ENCODE measurements at places on chromosomes 7 and 10.

- no peak for DNase-seq
These were observed 46.5 kb downstream of the SVOPL start for GRCh38 chr7:138654616-138655015.

- DNase-seq, result no peak
These were observed 42.1 kb downstream of the AMZ1 start for GRCh38 chr7:2729893-2730716.

- DNase-seq, result peak; percentile 73
These were observed 223.1 kb downstream of the REEP3 start for GRCh38 chr10:63744060-63744941.

DNA sequence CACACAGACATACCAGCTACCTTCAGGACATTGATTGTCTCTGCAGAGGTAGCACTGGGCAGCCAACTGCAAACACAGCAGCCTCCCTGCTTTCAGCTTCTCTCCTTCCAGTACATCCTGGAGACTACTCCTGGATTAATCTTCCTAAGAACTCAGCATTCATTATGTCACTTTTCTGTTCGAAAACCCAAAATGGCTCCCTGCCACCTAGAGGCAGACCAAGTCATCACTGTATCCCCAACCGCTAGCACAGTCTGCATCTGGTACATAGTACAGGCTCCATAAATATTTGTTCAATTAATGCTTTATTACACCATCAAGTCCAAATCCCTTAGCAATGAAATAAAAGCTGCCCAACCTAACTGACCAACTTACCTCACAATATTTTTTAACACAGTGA, 5.0 kb upstream of the SEC31B start:
- peak; percentile 23 for DNase-seq

GRCh38 chr10:80709866-80710265, 172.2 kb downstream of the SH2D4B start:
- DNase-seq, result no peak

DNA sequence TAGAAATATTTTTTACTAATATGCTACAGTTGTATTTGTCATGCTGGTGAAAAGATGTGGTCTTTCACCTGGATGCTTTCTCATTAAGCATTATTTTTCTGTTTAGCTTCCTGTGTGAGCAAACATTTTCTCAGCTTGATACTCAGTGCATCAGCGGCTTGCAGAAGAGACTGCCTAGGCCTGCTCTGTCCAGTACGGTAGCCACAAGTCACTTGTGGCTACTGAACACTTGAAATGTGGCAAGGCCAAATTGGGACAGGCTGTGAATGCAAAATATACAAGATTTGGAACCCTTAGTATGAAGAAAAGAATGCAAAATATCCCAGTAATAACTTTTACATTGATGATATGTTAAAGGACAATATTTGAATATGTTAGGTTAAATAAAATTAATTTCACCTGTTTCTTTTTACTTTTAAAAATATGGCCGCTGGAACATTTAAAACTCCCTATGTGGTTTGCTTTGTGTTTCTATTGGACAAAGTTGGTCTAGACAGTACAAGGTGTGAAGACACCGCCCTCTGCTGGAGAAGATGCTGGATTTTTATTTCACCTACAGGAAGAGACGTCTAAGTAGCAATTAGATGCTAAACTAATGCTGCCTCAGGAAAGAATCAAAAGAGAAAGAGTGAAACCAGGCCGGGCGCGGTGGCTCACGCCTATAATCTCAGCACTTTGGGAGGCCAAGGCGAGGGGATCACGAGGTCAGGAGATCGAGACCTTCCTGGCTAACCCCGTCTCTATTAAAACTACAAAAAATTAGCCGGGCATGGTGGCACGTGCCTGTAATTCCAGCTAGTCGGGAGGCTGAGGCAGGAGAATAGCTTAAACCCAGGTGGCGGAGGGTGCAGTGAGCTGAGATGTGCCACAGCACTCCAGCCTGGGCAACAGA, 5.3 kb downstream of the SRGN start:
- DNase-seq, result peak; percentile 84

DNA sequence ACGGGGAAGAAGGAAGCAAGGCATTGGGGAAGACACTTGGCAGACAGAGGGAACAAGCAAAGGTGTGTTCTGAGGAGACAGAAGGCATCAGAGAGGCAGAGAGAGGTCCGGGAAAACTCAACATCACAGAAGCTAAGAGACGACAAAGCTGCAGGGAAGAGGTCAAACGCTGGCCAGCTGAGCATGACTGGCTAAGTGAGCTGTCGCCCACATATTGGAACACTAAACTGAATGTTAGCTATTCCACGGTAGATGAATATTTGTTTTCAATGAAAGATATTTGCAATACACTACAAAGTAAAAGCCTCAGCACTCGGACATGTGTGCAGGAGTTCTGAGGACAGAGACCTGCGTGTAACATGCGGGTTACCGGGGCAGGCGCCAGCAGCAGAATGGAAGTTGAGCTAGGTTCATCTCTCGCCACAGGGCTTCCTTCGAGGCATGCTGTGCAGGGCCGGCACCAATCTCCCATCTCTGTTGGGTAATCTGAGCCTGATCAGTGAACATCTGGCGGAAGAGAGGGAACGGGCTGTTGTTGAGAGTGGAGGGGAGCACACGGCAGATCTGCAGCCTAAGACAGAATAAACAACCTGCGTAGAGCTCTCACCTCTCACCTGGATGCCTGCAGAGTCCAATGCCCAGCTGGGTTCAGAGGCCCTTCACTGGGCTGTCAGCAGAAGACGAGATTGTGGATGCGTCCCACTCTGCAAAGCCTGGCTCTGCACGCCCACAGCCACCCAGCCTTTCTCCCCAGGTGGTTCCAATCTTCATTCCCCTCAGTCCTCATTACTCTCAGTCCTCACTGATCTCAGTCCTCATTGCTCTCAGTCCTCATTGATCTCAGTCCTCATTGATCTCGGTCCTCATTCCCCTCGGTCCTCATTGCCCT, 35.9 kb downstream of the INSIG1 start:
- DNase-seq, result no peak

DNA sequence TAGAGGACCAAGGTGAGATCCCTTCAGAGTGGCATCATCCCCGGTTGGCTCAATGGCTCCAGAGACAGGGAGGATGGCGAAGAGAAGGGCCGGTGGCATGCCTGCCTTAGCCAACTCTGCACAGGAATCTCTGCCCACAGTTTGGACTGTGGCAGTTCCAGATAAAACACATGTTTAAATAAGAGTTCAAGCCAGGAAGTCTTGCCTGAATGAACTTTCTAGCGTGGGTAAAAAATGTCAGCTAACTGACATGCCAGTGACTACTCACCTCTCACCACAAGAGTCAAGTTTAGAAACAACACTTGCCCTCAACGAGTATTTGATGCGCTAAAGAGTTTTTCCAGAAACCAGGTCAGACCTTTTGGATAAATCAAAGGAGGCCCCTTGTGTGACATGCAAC, 3.0 kb downstream of the NOD1 start:
- DNase-seq, result peak; percentile 39

DNA sequence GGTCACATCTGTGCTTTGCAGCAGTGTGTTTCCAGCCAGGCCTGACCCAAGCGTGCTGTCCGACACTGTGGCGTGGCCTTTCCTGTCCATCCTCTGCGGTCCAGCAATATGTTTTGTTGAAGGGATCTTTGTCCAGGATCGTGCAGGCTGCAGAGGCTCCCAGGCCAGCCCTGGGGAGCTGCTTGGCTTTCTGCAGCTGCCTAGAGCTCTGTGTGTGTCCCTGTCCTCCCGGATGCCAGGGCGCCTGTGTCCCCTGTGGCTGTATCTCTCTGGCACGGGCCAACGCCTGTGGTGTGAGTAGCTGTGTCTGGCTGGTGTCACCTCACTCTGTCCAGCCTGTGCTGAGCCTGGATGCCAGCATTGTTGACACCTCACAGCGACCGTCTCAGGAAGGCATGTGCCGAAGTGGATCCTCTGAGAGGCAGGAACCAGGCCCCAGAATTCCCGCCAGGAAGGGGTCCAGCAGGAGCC, 94.5 kb downstream of the INPP5A start:
- no peak for DNase-seq

- no peak for DNase-seq
These were observed 73.2 kb downstream of the NKX6-2 start for GRCh38 chr10:132712743-132713142.

GRCh38 chr10:90945491-90946070, 24.7 kb upstream of the ANKRD1 start:
- DNase-seq, result peak; percentile 41

DNA sequence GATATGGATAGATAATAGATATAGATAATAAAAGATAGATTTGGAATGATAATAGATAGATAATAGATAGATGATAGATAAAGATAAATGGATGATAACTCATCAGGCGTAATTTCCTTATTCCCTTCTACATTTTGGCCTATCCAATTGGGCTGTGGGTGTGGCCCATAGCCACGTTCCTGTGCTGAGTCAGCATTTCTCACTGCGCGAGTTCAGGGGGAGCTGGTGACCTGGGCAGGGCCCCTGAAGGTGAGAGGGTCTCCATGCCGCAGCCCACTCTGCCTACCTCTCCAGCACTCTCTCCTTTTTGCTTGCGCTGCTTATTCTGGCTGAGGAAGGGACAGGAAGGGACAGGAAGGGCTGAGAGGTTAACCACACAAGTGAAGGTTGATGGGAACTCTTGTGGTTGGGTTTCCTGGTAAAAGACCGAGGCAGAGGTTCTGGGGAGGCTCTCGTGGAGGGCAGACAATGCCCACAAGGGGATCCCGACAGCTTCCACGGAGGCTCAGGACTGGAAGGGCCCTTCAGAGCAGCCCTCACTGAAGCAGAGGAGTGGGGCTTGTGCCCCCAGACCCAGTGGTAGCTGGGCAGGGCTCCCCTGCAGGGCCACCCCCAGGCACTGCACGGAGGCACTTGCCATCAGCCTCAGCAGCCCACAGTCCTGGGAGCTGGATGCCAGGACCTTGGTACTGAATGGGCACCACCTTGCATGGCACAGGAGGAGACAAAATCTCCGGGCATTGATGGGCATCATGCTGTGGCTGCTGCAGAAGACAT, 247.3 kb upstream of the PITRM1 start:
- no peak for DNase-seq

DNA sequence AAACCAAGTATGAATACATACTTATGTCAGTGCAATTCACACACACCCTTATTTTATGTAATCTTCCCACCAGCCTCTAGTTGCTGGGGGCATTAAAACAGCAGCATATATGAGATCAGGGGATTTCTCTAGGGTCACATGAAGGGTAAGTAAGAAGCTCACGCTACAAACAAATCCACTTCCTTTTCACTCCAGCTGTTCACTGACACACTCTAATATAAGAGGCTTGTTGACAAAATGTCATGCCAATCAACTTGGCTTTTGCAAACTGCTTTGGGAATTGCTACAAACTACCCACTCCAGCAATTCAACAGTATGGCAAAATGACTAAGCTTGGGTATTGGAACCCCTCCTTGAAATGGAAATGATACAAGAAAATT, 10.3 kb downstream of the FAM3C start:
- DNase-seq, result no peak

DNA sequence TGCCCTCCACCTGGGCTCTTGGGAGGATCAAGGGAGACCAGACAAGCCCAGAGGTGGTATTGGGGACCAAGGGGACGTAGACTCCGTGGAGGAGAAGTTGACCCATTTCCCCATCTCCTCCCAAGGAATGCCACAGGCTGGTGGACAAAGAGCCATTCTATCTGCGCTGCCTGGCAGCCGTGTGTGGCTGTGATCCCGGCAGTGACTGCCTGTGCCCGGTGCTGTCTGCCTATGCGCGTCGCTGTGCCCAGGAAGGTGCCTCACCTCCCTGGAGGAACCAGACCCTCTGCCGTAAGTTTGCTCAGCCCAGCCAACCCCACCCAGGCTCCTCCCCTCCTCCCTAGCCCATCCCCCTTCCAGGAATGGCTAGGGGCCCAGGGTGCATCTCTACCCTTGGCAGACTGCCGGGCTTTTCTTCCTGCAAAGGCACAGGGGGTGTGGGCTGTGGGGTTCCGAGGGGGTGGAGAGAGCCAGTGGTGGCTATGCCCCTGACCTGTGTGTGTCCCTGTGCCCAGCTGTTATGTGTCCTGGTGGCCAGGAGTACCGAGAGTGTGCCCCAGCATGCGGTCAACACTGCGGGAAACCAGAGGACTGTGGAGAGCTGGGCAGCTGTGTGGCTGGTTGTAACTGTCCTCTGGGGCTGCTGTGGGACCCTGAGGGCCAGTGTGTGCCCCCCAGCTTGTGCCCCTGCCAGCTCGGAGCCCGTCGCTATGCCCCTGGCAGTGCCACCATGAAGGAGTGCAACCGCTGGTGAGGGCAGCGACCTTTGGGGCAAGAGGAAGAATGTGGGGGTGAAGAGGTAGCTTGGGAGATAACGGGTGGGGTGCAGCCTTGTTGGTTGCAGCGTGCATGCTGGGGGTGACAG, 10.2 kb upstream of the ZNF467 start:
- DNase-seq, result no peak

DNA sequence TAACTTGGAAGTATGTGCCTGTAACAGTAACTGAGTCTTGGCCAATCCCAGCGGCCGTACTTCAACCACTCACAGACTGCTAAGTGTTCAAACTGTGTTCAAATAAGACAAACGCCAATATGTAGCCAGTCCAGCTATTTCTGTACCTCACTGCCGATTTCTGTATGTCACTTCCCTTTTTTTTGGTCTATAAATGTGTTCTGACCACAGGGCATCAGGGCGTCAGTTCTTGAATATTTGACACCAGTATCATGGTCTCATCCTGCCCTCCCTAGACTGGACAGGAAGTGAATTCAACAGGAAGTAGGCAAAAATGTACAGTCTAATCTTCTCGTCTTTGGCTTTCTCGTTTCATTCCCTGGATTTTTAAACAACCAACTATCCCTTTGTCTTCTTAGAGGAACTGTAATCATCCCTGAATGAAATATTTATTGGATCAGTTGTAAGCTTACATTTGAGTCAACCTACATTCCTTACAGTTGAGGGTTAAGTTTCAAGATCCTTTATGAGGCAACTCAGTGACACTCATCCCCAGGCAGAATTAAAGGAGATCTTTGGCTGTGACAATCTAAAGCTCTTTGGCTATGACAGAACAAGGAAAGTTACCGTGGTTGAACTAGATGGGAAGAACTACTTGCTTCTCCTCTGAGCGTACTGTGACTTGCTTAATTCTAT, 232.7 kb downstream of the NSUN6 start:
- DNase-seq, result no peak

DNA sequence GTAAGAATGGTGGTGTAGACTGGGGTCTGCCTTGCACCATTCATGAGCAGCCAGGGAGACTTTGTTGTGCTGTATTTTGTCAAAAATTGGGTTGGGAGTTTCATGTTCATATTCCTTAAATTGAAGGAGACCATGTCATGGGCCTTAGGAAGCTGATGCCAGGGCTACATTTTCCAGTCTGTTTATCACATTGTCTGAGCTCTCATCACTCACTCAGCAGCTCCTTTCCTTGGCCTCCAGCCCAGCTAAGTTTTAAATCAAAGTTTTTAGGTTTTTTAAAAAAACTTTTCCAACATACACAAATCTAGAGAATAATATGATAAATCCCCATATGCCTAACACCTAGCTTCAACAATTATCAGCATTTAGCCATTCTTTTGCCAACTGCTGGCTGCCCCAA, 12.6 kb upstream of the FAM13C start:
- no peak for DNase-seq

Data from GM23248 (cell line).